ENCODE measurements at places on chromosomes 6 and 20. TPM values are rescaled to one million over a fixed set of nuclear protein-coding genes. Genes with fewer than 3 reads are reported as not detected.

- no peaks in the 10 kb centered on the region for H3K36me3 ChIP-seq
- H3K4me3 ChIP-seq: peak overlapping the region; percentile 10
- peaks cover 60% of the 10 kb centered on the region for H3K4me1 ChIP-seq
- no peaks in the 10 kb centered on the region for H3K27me3 ChIP-seq
These were observed 6.8 kb downstream of the GUCA1A start for GRCh38 chr6:42179945-42180313.

- no peak for DNase-seq
- H3K27ac ChIP-seq: no peak overlapping the region
- H3K4me3 ChIP-seq: no peak overlapping the region
- no peaks in the 10 kb centered on the region for H3K27me3 ChIP-seq
- H3K36me3 ChIP-seq: no peaks in the 10 kb centered on the region
- H3K4me1 ChIP-seq: peaks cover 5% of the 10 kb centered on the region
These were observed 300.6 kb upstream of the ECI2 start for GRCh38 chr6:4435981-4436445.

GRCh38 chr20:3710703-3711483 is 1.5 kb downstream of the SIGLEC1 start:
- no peaks in the 10 kb centered on the region for H3K36me3 ChIP-seq
- no peak overlapping the region for H3K4me3 ChIP-seq
- H3K27me3 ChIP-seq: no peaks in the 10 kb centered on the region
- peak; percentile 92 for DNase-seq
- no peaks in the 10 kb centered on the region for H3K4me1 ChIP-seq
- H3K27ac ChIP-seq: no peak overlapping the region

PROKR2 gene
- total RNA-seq: 2.0 TPM

GRCh38 chr20:51624157-51624731 is 81.7 kb upstream of the NFATC2 start:
- no peaks in the 10 kb centered on the region for H3K27me3 ChIP-seq
- H3K27ac ChIP-seq: peak overlapping the region; percentile 84
- DNase-seq: peak; percentile 84
- peaks cover 9% of the 10 kb centered on the region for H3K4me1 ChIP-seq
- H3K36me3 ChIP-seq: no peaks in the 10 kb centered on the region

FAM217A gene
- total RNA-seq: not detected

MAPK13 gene
- total RNA-seq: 17.0 TPM

PTCRA gene
- not detected for total RNA-seq

- H3K4me3 ChIP-seq: no peak overlapping the region
- DNase-seq: no peak
- H3K4me1 ChIP-seq: peaks cover 54% of the 10 kb centered on the region
- H3K27me3 ChIP-seq: no peaks in the 10 kb centered on the region
- no peaks in the 10 kb centered on the region for H3K36me3 ChIP-seq
- peak overlapping the region; percentile 74 for H3K27ac ChIP-seq
These were observed 393.7 kb downstream of the ZFAND3 start for GRCh38 chr6:38213251-38213658.

- H3K27ac ChIP-seq: peak overlapping the region; percentile 72
- peaks cover 10% of the 10 kb centered on the region for H3K27me3 ChIP-seq
- DNase-seq: no peak
- peaks cover 24% of the 10 kb centered on the region for H3K36me3 ChIP-seq
- H3K4me1 ChIP-seq: peaks cover 20% of the 10 kb centered on the region
These were observed 134.9 kb upstream of the HSF2 start for GRCh38 chr6:122264557-122264956.

GRCh38 chr20:4559106-4559505 is 162.6 kb upstream of the PRND start:
- H3K27me3 ChIP-seq: peaks cover 4% of the 10 kb centered on the region
- no peak overlapping the region for H3K4me3 ChIP-seq
- H3K36me3 ChIP-seq: no peaks in the 10 kb centered on the region
- H3K4me1 ChIP-seq: peaks cover 6% of the 10 kb centered on the region

VWA7 gene
- total RNA-seq: 1.2 TPM

GRCh38 chr6:139230391-139230840 is 61.4 kb downstream of the TXLNB start:
- H3K4me3 ChIP-seq: no peak overlapping the region
- no peak for DNase-seq
- peaks cover 20% of the 10 kb centered on the region for H3K36me3 ChIP-seq
- peaks cover 6% of the 10 kb centered on the region for H3K4me1 ChIP-seq
- H3K27me3 ChIP-seq: peaks cover 6% of the 10 kb centered on the region
- H3K27ac ChIP-seq: no peak overlapping the region

DNA sequence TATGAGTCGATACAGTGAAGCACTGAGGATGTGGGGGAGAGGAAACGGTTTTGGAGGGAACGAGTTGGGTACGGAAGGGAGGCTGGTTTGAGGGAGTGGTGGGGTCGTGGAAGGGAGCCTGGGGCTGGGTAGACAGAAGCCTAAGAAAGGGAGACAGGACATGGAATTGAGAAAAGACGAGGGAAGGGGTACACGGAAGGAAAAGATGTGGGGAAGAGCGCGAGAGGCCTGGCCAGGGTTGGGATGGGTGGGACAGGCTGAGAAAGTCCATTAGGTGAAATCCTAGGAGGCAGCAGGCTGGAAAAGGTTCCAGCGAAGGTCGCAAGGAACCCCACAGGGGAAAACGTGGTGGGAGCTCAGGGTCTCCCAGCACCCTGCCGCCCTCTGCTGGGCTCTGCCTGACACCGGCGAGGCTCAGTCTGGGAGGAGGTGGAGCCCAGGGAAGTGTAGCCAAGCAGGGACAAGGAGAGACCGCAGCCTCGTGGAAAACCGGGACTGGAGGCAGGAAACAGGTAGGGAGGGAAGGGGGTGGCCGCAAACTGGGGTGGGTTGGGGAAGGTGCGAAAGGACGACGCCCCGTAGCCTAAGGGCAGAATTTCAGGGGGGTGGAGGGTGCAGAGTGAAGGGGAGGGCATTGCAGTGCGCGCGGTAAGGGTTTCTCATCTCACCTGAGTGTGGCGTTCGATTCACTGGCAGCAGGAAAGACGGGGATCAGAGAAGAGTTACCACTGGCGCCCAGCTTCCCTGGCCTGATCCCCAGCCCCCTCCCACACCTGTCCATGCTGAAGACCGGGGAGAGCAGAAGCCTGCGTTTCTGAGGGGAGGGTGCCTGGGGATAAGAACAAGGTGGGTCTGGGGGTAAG is 4.3 kb downstream of the GABBR1 start:
- H3K4me3 ChIP-seq: peak overlapping the region; percentile 87
- DNase-seq: peak; percentile 93
- H3K27ac ChIP-seq: peak overlapping the region; percentile 93

GRCh38 chr6:85670573-85670972 is 27.9 kb upstream of the SYNCRIP start:
- peaks cover 29% of the 10 kb centered on the region for H3K36me3 ChIP-seq
- peaks cover 61% of the 10 kb centered on the region for H3K4me1 ChIP-seq
- no peak overlapping the region for H3K4me3 ChIP-seq
- H3K27ac ChIP-seq: peak overlapping the region; percentile 98
- no peak for DNase-seq

DNA sequence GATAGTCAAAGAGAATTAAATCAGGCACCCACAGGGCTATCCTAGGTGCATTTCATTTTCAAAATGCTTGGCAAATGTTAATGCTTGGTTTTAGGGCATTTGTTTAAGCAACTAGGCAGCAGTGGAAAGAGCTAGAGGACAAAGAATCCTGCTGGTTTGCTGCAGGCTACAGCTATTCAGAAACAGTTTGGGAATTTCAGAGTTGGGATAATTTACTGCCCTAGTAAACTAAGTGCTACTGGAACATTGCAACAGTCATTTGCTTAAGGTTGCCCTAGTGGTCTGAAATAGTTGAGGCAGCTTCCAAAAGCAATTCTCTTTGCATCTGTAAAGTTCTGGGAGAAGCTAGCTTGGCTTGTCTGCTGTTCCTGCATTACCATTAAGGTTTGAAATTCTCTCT is 312.7 kb downstream of the LAMA2 start:
- peaks cover 32% of the 10 kb centered on the region for H3K4me1 ChIP-seq
- peak overlapping the region; percentile 90 for H3K27ac ChIP-seq
- no peaks in the 10 kb centered on the region for H3K27me3 ChIP-seq
- no peak overlapping the region for H3K4me3 ChIP-seq
- no peak for DNase-seq

RAET1L gene
- not detected for total RNA-seq

GRCh38 chr6:70124882-70125545 is 177.9 kb downstream of the COL9A1 start:
- H3K27ac ChIP-seq: no peak overlapping the region
- H3K36me3 ChIP-seq: no peaks in the 10 kb centered on the region
- H3K27me3 ChIP-seq: peaks cover 5% of the 10 kb centered on the region
- no peaks in the 10 kb centered on the region for H3K4me1 ChIP-seq
- DNase-seq: no peak
- no peak overlapping the region for H3K4me3 ChIP-seq

ZHX3 gene
- total RNA-seq: 7.5 TPM

GRCh38 chr6:118525913-118526780 is 21.9 kb upstream of the PLN start:
- H3K27me3 ChIP-seq: no peaks in the 10 kb centered on the region
- DNase-seq: no peak
- H3K4me3 ChIP-seq: no peak overlapping the region

DNA sequence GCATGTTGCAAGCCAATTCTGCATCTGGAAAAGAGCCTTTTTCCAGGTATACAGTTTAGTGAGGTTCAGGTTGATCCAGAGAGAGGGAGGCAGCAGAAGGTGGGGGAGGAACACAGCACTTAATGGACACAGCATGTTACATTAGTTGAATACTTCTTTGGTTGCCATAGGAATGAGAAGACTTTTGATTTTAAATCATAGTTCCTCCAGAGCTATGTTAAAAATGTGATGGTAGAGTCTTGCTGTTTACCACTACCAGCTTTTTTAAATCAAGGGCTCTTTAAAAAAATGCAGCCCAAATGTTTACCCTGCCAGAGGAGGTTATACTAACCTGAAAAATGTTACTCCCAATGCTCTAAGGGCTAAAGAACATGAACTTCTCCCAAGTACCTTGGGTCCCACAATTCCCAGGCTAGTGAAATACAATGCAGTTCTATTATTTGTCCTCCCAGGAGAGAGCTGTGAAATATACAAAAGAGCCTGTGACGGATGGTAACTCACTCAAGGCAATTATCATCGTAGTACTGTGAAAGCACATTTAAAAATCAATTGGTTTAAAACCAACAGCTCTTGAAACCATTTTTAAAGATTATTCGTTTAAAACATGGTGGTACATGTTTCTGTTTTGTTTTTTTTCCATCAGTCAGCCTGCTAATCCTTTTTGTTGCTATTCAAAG is 6.9 kb upstream of the PHACTR1 start:
- H3K36me3 ChIP-seq: no peaks in the 10 kb centered on the region
- peaks cover 20% of the 10 kb centered on the region for H3K4me1 ChIP-seq
- no peak overlapping the region for H3K4me3 ChIP-seq

CNR1 gene
- total RNA-seq: 0.25 TPM

HLA-DPB1 gene
- 23.9 TPM for total RNA-seq

MICAL1 gene
- total RNA-seq: 51.6 TPM

DNA sequence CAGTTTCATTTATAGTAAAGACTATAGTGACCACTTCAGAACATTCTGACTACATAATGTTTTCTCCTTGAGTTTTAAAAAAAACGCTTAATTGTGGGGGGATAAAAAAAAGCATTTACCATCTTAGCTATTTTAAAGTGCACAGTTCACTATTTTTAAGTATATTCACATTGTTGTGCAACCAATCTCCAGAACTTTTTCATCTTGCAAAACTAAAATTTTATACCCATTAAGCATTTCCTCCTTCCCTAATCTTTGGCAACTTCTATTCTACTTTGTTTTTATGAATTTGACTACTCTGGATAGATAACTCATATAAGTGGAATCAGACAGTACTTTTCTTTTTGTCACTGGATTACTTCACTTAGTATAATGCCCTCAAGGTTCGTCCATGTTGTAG is 62.3 kb downstream of the FKBP5 start:
- no peak overlapping the region for H3K4me3 ChIP-seq
- no peaks in the 10 kb centered on the region for H3K27me3 ChIP-seq
- no peaks in the 10 kb centered on the region for H3K36me3 ChIP-seq
- H3K27ac ChIP-seq: no peak overlapping the region

NKAPL gene
- 0.41 TPM for total RNA-seq

- H3K36me3 ChIP-seq: peaks cover 22% of the 10 kb centered on the region
- H3K27me3 ChIP-seq: no peaks in the 10 kb centered on the region
- H3K4me3 ChIP-seq: peak within 1 kb of the TSS; percentile 82
- DNase-seq: peak; percentile 77
- H3K27ac ChIP-seq: peak within 1 kb of the TSS; percentile 99
These were observed at the start of gene TRIM39 for GRCh38 chr6:30326526-30327231. Gene TRIM39, plus strand, starts transcription at chr6:30326927. Its CDS starts 2,391 bp downstream, at chr6:30329318.

DNA sequence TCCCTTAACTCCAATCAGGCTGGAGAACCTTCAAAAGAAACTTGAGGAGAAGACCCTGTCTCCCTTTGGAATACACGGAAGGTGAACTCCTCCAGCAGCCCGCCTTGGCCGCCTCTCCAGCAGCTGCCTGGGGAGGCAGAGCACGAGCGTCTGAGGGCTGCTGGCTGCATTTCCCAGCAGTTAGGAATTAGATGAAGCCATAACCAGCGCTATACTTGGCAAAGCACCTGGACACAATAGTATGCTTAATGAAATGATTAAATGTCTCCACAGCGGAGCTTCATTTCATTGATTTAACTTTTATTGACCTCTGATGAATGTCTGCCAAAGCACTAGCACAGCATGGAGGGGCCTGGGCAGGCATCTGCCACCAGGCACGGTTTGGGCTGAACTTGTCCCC is 73.5 kb downstream of the TMEM242 start:
- no peak overlapping the region for H3K27ac ChIP-seq
- H3K4me1 ChIP-seq: no peaks in the 10 kb centered on the region
- no peak overlapping the region for H3K4me3 ChIP-seq
- peaks cover 5% of the 10 kb centered on the region for H3K36me3 ChIP-seq
- DNase-seq: no peak

C20orf144 gene
- 0.21 TPM for total RNA-seq

HLA-DQB2 gene
- 0.76 TPM for total RNA-seq

CRISP2 gene
- not detected for total RNA-seq

DNA sequence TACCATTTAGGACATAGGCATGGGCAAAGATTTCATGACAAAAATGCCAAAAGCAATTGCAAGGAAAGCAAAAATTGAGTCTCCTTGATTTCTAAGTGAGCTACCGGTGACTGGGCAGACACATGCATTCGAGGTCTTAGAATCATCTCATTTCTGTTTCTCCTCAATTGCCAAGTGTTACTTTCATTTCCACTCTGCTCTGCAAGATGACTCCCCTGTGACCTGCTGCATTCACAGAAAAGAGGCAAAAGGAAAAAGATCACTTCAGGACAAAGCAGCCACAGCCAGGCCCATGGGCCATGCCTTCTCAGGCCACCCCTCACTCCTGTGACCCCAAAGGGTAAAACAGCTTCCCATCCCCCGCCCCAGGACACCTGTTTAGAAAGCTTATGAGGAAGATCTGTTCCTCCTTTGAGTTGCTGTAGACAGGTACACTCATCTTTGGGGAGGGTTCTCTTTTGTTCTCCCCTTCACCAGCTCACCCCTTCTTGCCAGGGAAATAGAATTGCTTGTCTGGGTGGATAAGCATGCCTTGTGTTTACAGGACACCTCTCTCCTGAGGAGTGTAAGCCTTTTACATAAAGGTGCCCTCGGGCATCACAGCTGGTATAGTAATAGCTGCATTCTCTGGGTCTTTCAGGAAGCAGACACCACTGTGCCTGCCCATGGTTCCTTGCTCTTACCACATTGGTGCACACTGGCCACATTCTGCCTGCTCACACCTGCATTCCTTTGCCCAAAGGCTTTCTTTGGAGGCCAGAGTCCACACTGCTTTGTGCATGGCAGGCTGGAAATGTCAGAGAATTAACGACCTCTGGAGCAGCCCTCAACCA is 105.0 kb downstream of the SLC24A3 start:
- DNase-seq: no peak
- H3K27me3 ChIP-seq: no peaks in the 10 kb centered on the region
- H3K27ac ChIP-seq: no peak overlapping the region
- peaks cover 15% of the 10 kb centered on the region for H3K4me1 ChIP-seq
- no peaks in the 10 kb centered on the region for H3K36me3 ChIP-seq
- H3K4me3 ChIP-seq: no peak overlapping the region

GRCh38 chr6:114650891-114651290 is 308.1 kb upstream of the HS3ST5 start:
- H3K27me3 ChIP-seq: no peaks in the 10 kb centered on the region
- H3K4me1 ChIP-seq: no peaks in the 10 kb centered on the region
- no peak overlapping the region for H3K4me3 ChIP-seq
- H3K27ac ChIP-seq: no peak overlapping the region
- DNase-seq: no peak
